Substantia nigra (tissue), 51 donors: ENCODE measurements at places on chromosomes 5 and 9.

GRCh38 chr5:138945421-138946240 lies 70.5 kb upstream of the LRRTM2 start:
- no peak for DNase-seq

GRCh38 chr5:175855041-175855720 lies 16.2 kb upstream of the CPLX2 start:
- DNase-seq, result no peak

GRCh38 chr5:104932431-104932830 lies 1369.8 kb upstream of the NUDT12 start:
- DNase-seq, result no peak

DNA sequence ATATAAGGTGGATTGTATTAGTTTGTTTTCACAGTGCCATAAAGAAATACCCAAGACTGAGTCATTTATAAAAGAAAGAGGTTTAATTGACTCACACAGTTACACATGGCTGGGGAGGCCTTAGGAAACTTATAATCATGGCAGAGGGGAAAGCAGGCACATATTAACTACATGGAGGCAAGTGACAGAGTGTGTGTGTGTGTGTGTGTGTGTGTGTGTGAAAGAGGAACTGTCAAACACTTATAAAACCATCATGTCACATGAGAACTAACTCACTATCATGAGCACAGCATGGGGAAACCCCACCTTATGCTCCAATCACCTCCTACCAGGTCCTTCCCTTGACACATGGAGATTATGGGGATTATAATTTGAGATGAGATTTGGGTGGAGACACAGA lies 118.6 kb downstream of the SPEF2 start:
- DNase-seq, result no peak

GRCh38 chr9:105921057-105921726 lies 226.9 kb downstream of the TMEM38B start:
- DNase-seq, result no peak

DNA sequence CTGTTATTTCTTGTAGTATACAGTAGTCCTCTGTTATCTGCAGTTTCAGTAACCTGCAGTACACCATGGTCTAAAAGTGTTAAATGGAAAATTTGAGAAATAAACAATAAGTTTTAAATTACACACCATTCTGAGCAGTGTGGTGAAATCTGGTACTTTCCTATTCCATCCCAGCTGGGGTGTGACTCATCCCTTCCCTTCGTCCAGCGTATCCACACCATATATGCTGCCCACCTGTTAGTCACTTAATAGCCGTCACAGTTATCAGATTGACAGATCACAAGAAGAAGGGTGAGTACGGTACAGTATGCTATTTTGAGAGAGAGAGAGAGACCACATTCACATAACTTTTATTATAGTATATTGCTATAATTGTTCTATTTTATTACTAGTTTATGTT lies 28.9 kb downstream of the FAM151B start:
- no peak for DNase-seq

DNA sequence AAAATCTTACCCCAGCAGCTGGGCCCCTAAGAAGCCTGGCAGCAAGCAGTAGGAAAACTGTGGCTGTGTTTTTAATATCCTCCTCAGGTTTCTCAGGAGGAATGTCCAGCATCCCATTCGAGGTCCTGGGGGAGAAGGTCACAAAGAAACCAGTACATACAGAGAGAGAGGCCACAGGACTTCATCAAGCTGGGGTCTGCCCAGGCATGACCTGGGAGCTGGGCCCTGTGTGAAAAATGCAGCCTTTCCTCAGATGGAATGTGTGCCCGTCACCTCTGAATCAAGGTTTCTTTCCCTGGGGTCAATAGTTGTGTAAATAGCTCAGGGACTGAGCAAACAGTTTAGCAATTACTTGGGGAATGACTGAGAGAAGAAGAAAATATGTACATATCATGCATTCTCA lies 33.9 kb upstream of the RAD23B start:
- no peak for DNase-seq

GRCh38 chr9:10050016-10050415 lies 562.8 kb downstream of the PTPRD start:
- no peak for DNase-seq

- no peak for DNase-seq
Measured at GRCh38 chr5:68685863-68686262, 408.0 kb upstream of the SLC30A5 start.

GRCh38 chr5:68460147-68460798 lies 244.7 kb downstream of the PIK3R1 start:
- DNase-seq, result no peak

- no peak for DNase-seq
Measured at GRCh38 chr5:160048131-160048530, 39.2 kb downstream of the TTC1 start.

- no peak for DNase-seq
Measured at GRCh38 chr9:27802418-27802817, 229.1 kb upstream of the C9orf72 start.

DNA sequence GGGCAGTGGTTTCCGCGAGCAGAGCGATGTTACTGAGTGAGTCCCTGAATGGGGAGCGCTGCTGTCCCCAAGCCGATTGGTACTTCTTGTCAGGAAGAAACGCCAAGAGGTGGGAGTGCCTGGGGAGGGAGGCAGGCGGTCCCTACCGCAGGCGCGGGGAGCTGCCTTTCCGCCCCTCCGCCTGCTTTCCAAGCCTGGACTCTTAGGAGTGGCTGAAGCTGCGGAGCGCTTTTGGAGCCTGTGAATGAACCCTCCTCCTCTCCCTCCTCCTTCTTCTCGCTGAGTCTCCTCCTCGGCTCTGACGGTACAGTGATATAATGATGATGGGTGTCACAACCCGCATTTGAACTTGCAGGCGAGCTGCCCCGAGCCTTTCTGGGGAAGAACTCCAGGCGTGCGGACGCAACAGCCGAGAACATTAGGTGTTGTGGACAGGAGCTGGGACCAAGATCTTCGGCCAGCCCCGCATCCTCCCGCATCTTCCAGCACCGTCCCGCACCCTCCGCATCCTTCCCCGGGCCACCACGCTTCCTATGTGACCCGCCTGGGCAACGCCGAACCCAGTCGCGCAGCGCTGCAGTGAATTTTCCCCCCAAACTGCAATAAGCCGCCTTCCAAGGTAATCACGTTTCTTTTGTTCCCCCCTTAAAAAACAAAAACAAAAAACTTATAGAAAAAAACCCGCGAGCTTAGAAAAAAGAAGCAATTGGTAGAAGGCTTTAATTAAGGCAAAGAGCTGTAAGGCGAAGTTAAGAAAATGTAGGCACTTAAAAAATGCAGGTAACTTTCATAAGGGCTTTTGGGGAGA lies at the start of gene VCAN:
Gene VCAN (plus strand): TSS at position 340 of the 808 bp plus-strand sequence. CDS start 11,775 bp downstream, outside the sequence.
- DNase-seq, result peak; percentile 32

DNA sequence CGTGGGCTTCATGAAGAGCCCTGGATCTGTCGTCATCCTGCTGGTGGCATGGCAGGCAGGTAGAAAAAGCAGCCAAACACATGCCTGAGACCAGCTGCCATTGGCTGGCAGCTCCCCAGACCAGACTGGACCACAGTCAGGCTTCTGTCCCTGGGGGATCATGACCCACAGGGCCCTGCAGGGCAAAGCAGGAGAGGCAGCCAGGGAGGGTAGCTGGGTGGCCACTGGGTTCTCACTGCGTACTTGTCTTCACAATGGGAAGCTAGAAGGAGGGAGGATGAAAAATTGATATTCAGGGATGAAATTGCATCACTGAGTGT lies 67.8 kb upstream of the GARNL3 start:
- DNase-seq, result no peak

GRCh38 chr9:2241836-2242741 lies 226.9 kb downstream of the SMARCA2 start:
- peak; percentile 43 for DNase-seq

DNA sequence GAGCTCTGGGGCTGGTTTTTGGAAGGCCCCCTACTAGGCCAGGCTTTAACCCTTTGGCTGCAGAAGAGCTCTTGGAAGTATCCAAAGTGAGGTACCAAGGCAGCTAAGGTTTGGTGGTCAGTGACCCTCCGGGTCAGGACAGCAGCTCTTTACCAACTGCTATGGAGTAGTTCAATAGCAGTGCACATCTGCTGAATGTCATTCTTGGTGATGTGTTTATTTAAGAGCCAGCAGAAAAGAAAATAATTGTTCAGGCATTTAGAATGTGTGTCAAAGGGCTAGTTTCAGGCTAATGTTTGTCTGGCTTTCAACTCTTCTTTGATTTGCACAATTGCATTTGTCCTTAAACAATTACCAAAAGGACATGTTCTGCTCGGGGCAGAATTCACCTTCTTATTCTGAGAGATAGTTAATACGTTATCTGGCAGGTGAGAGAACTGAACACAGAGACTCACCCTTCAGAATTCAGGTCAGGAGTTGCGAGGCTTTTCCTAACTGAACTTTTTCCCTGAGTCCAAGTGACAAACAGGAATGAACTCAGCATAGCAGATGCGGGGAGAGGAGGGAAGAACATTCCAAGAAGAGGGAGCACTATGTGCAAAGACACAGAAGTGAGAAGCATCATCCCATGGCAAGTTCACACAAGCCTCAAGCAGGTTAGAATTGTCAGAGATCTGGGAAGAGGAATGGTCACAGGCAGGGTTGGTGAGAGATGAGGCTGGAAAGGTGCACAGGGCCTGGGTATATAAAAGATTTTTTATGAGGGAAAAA lies 556.7 kb upstream of the TLE4 start:
- DNase-seq, result no peak

DNA sequence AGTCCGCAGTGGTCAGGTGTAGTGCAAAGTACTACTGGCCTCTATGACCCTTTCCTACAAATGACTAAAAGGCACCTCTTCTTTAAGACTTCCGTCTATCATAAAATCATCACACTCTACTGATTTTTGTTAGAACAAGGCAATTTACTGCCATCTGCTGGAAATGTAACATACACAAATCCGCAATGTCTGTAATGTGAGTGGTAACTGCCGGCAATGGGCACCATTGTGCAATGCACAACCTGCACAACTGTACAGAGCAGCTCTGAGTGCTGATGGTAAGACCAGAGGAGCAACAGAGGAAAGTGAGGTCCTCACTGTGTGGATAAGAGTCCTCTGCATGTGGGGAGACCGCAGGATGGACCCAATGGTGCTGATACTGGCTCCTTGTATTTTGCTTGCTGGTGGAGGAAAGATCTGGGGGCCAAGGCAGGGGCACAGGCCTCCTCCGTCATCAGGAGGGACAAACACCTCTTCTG lies 103.7 kb downstream of the ATPSCKMT start:
- no peak for DNase-seq
